ENCODE measurements at places on chromosomes 12 and 14. TPM values are rescaled to one million over a fixed set of nuclear protein-coding genes. Genes with fewer than 3 reads are reported as not detected.
A peak's percentile ranks its signal among the peaks of the same experiment; 100 is the strongest.

GLIPR1L1 gene
- total RNA-seq = not detected

KLRD1 gene
- total RNA-seq = 0.36 TPM

FSCB gene
- not detected for total RNA-seq

TSPAN19 gene
- not detected for total RNA-seq

B4GALNT1 gene
- total RNA-seq = 2.9 TPM

TAS2R31 gene
- 9.7 TPM for total RNA-seq

RNASE1 gene
- not detected for total RNA-seq

ATXN2 gene
- 51.9 TPM for total RNA-seq

CLEC7A gene
- total RNA-seq = under 0.01 TPM

NYNRIN gene
- total RNA-seq = 7.2 TPM

DNA sequence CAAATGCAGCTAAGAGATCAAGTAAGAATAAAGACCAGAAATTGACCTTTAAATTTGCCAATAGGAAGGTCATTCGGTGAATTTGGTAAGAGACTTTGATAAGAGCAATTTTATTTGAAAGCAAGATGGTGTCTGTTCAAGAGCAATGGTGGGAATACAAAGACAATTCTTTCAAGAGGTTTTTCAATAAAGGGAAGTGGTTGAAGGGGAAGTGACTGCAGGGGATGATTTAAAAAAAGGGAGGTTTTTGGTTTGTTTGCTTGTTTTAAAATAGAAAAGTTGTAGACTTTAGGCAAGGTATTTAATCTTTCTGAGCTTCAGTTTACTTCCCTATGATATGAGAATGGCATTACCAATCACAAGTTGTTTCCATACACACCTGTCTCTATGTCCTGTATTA is 4.3 kb upstream of the APPL2 start:
- no peaks in the 10 kb centered on the region for H3K27me3 ChIP-seq
- H3K4me1 ChIP-seq = peaks cover 11% of the 10 kb centered on the region
- no peak overlapping the region for H3K27ac ChIP-seq
- H3K4me3 ChIP-seq = no peak overlapping the region

GRCh38 chr14:61187196-61187905 is 93.8 kb downstream of the TMEM30B start:
- H3K27me3 ChIP-seq = no peaks in the 10 kb centered on the region
- H3K27ac ChIP-seq = no peak overlapping the region
- H3K4me3 ChIP-seq = no peak overlapping the region

- no peaks in the 10 kb centered on the region for H3K27me3 ChIP-seq
- no peak overlapping the region for H3K4me3 ChIP-seq
- no peaks in the 10 kb centered on the region for H3K4me1 ChIP-seq
- H3K36me3 ChIP-seq = no peaks in the 10 kb centered on the region
- H3K27ac ChIP-seq = no peak overlapping the region
These were observed 100.9 kb downstream of the KIF26A start for GRCh38 chr14:104239185-104239775.

DNA sequence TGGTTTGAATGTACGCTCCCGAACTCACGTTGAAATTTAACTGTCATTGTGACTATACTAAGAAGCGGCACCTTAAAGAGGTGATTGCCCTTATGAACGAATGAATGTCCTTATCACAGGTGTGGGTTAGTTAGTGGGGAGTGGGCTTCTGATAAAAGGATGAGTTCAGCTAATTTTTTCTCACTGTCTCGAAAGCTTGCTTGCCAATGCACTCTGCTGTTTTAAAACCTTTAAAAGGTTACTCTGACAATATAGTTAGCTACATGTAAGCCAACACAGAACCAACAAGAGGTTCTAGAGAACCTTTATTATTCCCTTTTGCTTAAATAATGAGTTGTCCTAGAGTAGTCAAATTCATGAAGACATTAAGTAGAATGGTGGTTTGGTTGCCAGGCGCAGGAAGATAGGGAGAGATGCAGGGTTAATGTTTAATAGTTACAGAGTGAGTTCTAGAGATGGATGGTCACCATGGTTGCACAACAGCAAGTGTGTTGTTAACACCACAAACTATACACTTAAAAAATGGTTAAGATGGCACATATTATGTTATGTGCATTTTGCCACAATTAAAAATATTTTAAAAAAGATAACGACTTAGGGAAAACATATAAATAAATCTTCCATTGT is 26.3 kb downstream of the RTN1 start:
- H3K4me1 ChIP-seq = no peaks in the 10 kb centered on the region
- H3K27me3 ChIP-seq = no peaks in the 10 kb centered on the region
- no peak overlapping the region for H3K27ac ChIP-seq
- no peaks in the 10 kb centered on the region for H3K36me3 ChIP-seq
- no peak for DNase-seq

DNA sequence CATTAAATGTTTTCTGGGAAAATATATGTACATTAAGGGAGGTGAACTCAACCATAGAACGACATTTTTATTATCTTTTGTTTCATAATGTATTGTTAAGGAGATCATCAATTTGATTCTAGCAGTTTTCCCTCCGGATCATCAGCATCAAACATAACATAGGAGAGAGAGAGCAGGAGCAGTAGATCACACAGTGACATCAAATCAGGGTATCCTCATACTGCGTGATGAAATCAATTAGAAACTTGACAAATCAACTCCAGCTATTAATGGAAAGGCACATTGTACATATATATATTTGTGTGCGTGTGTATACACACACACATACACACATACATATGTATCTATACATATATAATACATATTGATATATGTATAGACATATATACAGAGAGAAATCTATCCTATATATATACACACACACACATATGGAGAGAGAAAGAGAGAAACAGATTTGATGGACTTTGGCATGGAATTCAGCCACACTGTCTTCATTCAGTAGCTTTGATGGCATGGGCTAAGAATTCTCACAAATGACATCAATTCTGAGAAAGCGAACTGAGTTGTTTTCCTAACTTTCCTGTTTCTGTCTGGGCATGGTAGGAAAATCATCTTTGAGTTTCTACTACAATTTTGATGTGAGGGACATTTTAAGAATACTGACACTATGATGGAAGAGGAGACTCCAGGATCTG is 1302.8 kb upstream of the SEL1L start:
- no peaks in the 10 kb centered on the region for H3K36me3 ChIP-seq
- no peak for DNase-seq
- H3K27me3 ChIP-seq = no peaks in the 10 kb centered on the region
- H3K4me3 ChIP-seq = no peak overlapping the region
- H3K4me1 ChIP-seq = no peaks in the 10 kb centered on the region

- peak; percentile 64 for DNase-seq
- no peak overlapping the region for H3K27ac ChIP-seq
- H3K36me3 ChIP-seq = no peaks in the 10 kb centered on the region
- H3K4me1 ChIP-seq = no peaks in the 10 kb centered on the region
These were observed 93.7 kb downstream of the B4GALNT3 start for GRCh38 chr12:553216-554000.

DNA sequence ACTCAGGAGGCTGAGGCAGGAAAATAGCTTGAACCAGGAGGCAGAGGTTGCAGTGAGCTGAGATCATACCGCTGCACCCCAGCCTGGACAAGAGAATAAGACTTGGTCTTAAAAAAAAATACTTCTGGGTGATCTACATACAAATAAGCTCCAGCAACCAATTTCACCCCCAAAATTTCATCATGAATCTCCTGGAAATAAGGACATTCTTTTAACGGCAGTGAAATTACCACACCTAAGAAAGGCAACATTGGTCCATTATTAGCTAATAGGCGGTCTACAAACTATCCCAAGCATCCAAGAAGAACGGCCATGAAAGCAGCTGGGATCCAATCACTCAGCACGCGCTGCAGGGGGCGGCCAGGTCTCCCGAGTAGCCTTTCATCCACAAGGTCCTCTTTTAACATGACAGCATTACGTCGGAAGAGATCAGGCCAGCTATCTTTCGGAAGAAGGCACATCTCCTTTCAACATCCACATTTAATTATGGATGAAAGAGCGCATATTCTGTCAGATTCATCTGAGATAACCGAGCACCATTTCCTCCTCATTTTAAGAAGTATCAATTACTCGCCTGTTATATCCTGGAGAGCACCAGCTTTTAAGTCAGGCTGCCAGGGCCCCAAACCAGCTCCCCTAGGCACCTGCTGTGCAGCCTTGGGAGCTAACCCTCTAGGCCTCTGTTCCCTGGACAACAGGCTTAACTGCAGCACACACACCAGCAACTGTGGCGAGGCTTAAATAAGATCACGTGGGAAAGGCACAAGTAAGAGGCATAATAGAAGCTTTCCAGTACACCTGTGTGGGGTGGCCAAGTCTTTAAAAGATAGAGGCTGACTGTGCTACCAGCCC is 4.2 kb downstream of the SLC15A4 start:
- H3K4me3 ChIP-seq = no peak overlapping the region
- H3K4me1 ChIP-seq = peaks cover 43% of the 10 kb centered on the region
- H3K36me3 ChIP-seq = peaks cover 3% of the 10 kb centered on the region
- no peaks in the 10 kb centered on the region for H3K27me3 ChIP-seq
- peak overlapping the region; percentile 86 for H3K27ac ChIP-seq

GRCh38 chr12:570921-571794 is 92.1 kb downstream of the NINJ2 start:
- peak overlapping the region; percentile 79 for H3K27ac ChIP-seq
- peak; percentile 96 for DNase-seq
- no peaks in the 10 kb centered on the region for H3K36me3 ChIP-seq

GRCh38 chr12:32266756-32267155 is 132.6 kb upstream of the FGD4 start:
- no peak overlapping the region for H3K27ac ChIP-seq
- H3K4me3 ChIP-seq = no peak overlapping the region

DNA sequence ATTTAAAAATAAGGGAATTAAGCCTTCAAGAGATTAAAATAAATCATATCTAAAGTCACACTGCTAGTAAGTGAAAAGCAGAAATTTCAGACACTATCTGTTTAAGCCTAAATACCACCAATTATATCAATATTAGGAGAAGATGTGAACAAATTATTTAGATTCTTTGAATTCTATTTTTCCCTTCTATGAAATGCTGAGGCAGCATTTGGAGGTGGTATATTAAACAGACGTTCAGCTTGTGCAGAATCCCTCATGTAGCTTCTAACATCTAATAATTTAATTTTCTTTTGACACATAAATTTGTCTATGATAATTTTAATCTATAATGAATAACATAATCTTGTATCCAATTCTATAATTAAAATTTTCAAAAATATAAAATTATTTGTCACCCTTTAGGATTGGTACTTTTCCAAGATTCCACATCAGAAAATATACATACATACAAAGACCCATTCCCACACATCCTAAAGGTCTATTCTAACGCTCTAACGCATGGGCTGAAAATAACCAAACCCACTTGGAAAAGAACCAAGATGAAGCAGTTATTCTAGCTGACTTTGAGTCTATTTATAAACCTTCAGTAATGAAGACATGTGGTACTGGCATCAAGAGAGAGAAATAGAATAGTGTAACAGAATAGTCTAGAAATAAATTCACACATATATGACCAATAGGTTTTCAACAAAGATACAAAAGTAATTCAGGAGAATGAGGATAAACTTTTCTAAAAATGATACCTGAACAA is 751.8 kb downstream of the GALC start:
- H3K27me3 ChIP-seq = no peaks in the 10 kb centered on the region
- H3K4me3 ChIP-seq = no peak overlapping the region

GRCh38 chr12:78185109-78185508 is 354.4 kb downstream of the NAV3 start:
- peak overlapping the region; percentile 37 for H3K27ac ChIP-seq
- H3K4me3 ChIP-seq = no peak overlapping the region
- no peaks in the 10 kb centered on the region for H3K27me3 ChIP-seq

DNA sequence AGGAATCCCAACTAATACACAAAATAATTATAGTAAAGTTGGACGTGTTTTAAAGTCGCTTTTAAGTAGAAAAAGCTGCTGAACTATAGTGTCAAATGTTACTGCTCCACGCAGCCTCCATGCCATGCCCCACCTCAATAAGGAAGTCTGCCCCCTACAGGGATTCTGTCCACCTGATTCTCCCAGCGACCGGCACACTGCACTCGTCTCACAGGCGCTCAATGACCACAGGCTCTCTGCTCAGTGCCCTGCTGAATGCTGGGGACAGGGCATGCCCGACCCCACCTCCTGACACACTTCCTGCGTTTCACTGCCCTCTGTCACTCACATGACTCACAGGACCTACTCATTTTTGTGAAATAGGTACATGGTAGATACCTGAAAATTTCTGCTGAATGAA is 48.9 kb downstream of the BDKRB1 start:
- no peaks in the 10 kb centered on the region for H3K27me3 ChIP-seq
- H3K4me3 ChIP-seq = no peak overlapping the region
- H3K36me3 ChIP-seq = peaks cover 16% of the 10 kb centered on the region
- DNase-seq = no peak
- H3K27ac ChIP-seq = no peak overlapping the region

GRCh38 chr12:56046027-56046780 is 4.5 kb downstream of the RPS26 start:
- H3K27ac ChIP-seq = peak overlapping the region; percentile 50
- peaks cover 37% of the 10 kb centered on the region for H3K36me3 ChIP-seq
- H3K27me3 ChIP-seq = no peaks in the 10 kb centered on the region
- H3K4me3 ChIP-seq = no peak overlapping the region

DNA sequence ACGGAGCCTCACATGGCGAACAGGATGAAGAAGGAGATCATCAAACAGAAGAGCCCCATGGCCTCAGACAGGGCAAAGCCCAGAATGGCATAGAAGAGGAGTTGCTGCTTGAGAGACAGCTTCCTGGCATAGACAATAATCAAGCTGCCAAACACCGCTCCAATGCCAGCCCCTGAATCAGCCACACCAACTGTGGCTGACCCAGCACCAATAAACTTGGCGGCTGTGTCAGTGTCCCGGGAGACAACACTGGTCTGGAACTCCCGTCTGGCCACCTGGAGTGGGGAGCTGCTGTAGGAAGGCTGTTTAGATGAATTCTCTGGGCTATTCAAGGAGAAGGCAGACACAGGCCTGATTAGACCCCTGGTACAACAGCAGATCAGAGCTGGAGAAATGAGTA is 100.1 kb downstream of the HEATR5A start:
- H3K27ac ChIP-seq = no peak overlapping the region
- no peak overlapping the region for H3K4me3 ChIP-seq
- no peaks in the 10 kb centered on the region for H3K27me3 ChIP-seq
- peaks cover 49% of the 10 kb centered on the region for H3K36me3 ChIP-seq
- DNase-seq = no peak
- H3K4me1 ChIP-seq = no peaks in the 10 kb centered on the region

- no peak for DNase-seq
- H3K27ac ChIP-seq = no peak overlapping the region
- H3K4me3 ChIP-seq = no peak overlapping the region
- H3K27me3 ChIP-seq = no peaks in the 10 kb centered on the region
- no peaks in the 10 kb centered on the region for H3K4me1 ChIP-seq
These were observed 140.7 kb upstream of the PWP1 start for GRCh38 chr12:107544937-107545336.

GRCh38 chr12:42757624-42758119 is 168.1 kb upstream of the PRICKLE1 start:
- H3K4me3 ChIP-seq = no peak overlapping the region
- H3K27ac ChIP-seq = peak overlapping the region; percentile 64
- no peaks in the 10 kb centered on the region for H3K27me3 ChIP-seq
- peaks cover 39% of the 10 kb centered on the region for H3K4me1 ChIP-seq

- peaks cover 4% of the 10 kb centered on the region for H3K36me3 ChIP-seq
- no peaks in the 10 kb centered on the region for H3K27me3 ChIP-seq
- DNase-seq = peak; percentile 73
- H3K27ac ChIP-seq = no peak overlapping the region
- H3K4me1 ChIP-seq = peaks cover 10% of the 10 kb centered on the region
These were observed 663 bp upstream of the ULK1 start for GRCh38 chr12:131893605-131894312.

GRCh38 chr12:111636209-111636945 is 37.3 kb upstream of the ATXN2 start:
- no peaks in the 10 kb centered on the region for H3K36me3 ChIP-seq
- H3K27me3 ChIP-seq = no peaks in the 10 kb centered on the region
- peaks cover 11% of the 10 kb centered on the region for H3K4me1 ChIP-seq
- peak; percentile 67 for DNase-seq
- H3K4me3 ChIP-seq = peak overlapping the region; percentile 5
